NCI-H1105 (cell line): ENCODE measurements at places on chromosomes 2 and 18.

DNA sequence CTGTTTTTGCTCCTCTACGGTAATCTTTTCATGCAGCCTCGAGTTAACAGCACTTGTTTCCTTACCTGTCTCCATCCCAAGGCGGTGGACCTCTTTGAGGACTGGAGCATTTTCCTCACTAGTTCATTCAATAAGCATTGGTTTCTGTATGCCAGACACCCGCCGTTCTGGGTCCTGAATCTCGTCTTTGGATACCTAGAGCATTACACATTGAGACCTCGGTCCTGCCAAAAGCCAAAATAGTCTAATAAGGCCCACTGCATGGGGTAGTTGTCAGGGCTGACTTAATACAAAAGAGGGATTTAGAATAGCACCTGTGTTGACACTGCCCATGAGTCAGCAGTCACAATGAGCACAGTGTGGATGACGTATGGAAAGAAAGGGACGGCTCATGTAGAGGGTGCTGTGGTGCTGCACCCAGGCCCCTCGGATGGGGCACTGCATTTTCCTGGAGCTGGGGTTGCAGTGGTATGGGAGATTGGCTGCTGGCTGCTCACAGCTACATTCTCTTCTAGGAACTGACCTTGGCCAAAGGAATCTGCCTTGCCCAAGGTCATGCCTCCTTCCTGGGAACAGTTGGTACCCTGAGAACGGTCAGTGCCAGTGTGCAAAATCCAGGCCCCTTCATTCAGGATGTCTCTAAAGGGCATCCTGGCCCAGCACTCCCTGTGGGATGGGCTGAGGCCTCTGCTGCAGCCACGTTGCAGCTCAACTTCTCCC, 126.9 kb upstream of the NCK2 start:
- no peak for DNase-seq

GRCh38 chr2:75243219-75243618, 43.9 kb upstream of the TACR1 start:
- DNase-seq, result no peak

DNA sequence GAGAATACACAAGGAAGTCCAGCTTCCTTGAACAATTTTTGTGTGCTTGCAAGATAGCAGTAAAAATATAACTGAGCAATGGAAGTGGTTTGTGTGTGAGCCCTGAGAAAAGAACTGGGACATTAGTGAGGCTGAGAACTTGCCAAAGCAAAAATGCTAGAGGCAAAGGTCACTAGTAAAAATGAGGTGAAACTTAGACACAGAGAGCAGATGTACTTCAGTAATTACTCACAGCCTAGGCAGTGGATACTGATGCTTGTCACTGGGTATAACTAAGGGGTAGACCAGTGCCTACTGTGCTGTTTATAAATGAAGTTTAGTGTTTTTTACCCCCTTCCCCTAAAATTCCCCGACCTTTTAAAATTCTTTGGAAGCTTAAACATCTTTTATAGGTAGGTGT, 450.1 kb downstream of the LPIN1 start:
- DNase-seq, result no peak

DNA sequence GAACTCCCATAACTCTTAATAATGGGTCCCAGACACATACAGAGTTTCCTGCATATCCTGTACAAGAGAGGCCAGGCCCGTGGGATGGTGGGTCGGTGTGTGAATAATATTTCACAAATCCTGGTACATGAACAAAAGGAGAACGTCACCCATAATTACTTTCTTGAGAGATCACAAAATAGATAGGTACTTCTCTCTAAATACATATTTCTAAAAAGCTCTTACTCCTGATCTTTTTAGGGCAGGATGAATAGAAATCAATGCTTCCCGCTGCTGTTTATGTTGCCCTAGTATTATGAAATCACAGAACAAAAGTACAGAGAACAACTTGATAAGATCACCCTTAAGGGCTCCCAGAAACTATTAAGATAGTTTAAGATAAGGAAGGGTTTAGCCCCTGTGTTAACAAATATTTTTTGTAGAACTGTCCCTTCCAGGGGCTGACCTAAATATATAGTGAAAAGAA, 5.4 kb downstream of the IRS1 start:
- DNase-seq, result no peak

DNA sequence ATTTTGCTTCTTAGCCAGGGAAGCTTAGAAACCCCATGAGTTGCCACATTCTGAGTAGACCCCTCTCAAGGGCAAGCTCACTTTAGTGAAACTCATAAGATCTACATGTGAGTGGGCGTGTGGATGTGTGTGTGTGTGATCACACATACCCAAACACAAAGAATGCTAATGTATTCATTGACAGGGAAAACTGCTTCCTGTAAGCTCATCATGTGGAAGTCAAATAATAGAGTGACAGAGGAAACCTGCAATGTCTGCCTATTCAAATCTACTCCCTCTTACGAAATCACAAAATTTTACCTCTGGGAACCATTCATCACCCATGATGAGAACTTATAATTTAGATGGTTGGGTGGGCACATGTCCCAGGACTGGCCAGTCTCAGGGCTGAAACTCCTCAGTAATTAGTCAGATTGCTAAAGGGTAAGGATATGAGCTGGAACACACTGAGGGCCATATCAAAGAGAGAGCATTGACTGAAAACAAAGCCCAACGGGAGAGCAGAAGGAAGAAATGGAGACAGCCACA, 94.5 kb upstream of the CCDC150 start:
- no peak for DNase-seq

- DNase-seq, result no peak
Observed at GRCh38 chr2:112994648-112995047, 10.6 kb upstream of the IL36A start.

- DNase-seq, result no peak
Observed at GRCh38 chr2:19762959-19763605, 138.7 kb downstream of the TTC32 start.

- DNase-seq, result no peak
Observed at GRCh38 chr18:75108579-75109318, 100.2 kb downstream of the PTGR3 start.
